Kidney epithelial cell (primary cell): ENCODE measurements at places on chromosomes 3 and 15. TPM values are rescaled to one million over a fixed set of nuclear protein-coding genes. Genes with fewer than 3 reads are reported as not detected.

Gene SPINK8
- not detected in 2 replicates for total RNA-seq

DNA sequence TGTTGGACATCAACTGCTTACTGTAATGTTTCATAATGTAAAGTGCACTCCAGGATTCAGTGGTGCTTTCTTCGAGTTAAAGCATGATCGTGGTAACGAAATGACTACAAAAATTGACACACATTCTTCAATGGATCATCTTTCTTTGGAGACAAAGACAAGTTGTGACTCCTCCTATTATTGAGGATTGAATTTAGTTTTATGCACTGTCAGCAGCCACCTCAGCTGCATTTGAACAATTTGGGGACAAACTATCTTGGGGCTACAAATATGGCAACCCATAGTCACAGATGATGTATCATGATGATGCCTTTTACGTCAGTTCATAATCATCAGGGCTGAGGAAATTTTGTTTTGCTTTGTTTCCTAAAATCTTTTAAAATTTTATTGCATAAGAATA is 140.2 kb upstream of the ICE2 start:
- no peak for DNase-seq

DNA sequence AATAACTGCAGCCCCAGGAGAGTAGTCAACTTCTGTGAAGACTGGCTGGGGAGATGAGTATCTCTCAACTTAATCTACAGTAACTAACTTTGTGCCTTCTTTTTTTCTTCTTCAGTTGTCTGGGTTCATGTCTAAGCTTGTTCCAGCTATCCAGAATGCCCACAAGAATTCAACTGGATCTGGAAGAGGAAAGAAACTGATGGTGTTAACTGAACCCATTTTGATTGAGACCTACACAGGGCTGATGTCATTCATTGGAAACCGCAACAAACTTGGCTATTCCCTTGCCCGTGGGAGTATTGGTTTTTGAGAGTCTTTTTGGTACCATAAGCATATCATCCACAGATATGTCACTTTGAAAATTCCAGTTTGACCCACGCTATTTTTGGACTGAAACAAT is 148.7 kb downstream of the TPRG1 start:
- no peak for DNase-seq

GRCh38 chr15:64693134-64693533 is 82.3 kb downstream of the RBPMS2 start:
- DNase-seq: no peak

Gene TBL1XR1
- total RNA-seq: 81.4 and 90.1 TPM in 2 replicates

- no peak for DNase-seq
Observed at GRCh38 chr3:43894176-43895049, 203.7 kb downstream of the ABHD5 start.

GRCh38 chr3:196938124-196938523 is 4.2 kb downstream of the NCBP2 start:
- no peak for DNase-seq

Gene CNTN6
- 0.34 and 0.38 TPM in 2 replicates for total RNA-seq

DNA sequence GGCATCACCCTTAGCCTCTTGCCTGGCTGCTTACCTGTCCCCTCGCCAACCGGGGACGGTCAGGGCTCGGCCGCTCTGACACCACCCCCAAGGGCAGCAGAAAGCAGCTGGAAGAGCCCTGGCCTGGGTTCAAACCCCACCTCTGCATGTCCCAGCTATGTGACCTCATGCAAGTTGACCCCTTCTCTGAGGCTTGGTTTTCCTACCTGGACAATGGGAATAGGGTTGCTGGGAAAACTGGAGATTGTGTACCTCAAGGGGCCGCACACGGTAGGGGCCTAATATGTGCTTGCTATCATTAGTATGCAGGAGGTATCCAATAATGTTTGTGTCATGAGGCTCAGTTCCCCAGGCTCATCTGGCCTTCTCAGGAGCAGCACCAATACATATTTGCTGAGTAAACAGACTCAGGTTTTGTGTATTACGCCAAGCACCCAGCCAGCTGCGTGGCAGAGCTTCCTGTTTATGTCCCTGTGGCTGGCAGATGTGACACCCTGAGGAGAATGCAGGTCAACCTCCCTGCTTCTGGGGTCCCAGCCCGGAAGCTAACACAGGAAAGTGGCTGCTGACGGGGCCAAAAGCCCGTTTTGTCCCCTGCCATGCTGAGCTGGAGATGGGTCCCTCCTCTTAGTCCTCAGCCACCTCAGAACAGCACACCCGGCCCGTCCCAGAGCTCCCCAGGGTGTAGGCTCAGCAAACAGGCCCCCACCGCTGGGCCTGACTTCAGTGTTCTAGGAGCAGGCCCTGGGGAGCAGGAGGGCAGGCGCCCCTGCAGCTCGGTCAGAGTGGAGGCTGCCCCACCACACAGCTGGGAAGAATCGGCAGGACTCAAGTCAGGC is 29.7 kb downstream of the PLXND1 start:
- no peak for DNase-seq

DNA sequence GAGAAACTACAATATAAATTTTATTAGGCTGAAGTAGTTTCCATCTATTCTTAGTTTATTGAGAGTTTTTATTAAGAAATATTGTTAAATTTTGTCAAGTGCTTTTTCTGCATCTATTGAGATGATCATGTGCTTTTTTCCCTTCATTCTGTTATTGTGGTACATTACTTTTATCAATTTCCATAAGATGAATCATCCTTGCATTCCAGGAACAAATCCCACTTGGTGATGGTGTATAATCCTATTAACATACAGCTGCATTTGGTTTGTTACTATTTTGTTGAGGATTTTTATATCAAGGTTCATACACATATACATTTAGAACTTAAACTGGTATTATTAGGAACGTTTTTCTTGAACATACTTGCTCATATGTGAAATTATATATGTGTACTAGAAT is 199.8 kb downstream of the TBC1D5 start:
- DNase-seq: no peak

Gene MFGE8
- 261 and 270 TPM in 2 replicates for total RNA-seq

DNA sequence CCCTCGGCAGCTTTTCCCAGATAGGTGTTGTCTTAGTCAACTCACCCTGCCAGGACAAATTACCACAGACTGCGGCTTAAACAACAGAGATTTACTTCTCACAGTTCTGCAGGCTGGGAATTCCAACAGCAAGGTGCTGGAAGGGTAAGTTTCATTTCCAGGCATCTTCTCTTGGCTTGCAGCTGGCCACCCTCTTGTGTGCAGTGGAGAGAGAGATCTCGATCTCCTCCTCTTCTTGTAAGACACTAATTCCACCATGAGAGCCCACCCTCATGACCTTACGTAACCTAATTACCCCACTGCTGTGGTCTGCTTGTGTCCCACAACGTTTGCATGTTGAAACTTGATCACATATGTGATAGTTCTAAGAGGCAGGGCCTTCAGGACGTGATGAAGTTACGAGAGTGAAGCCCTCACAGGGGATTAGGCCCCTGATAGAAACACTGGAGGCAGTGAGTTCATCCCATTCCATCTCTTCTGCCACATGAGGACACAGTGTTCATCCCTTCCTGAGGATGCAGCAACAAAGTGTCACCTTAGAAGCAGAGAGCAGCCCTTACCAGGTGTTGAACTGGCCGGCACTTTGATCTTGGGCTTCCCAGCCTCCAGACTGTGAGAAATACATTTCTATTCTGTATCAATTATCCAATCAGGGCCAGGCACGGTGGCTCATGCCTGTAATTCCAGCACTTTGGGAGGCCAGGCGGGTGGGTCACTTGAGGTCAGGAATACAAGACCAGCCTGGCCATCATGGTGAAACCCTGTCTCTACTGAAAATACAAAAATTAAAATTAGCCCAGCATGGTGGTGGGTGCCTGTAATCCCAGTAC is 247.7 kb downstream of the PLCL2 start:
- DNase-seq: no peak

DNA sequence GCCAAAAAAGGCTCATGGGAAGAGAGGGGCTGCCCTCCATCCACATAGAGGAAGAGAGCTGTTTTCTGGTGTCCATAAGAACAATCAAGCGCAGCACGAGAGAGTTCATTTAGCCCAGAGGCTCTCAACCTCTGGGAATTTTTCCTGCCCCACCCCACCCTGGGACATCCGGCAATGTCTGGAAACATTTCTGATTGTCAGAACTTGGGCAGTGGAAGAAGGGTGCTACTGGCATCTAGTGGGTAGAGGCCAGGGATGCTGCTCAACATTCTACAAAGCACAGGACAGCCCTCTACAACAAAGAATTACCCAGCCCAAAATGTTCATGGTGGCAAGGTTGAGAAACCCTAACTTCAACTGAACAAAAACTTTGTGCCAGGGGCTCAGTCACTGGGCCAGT is 92.9 kb downstream of the RAB11A start:
- DNase-seq: no peak
